Activated CD4-positive, alpha-beta T cell treated with anti-CD3 and anti-CD28 coated beads, Interleukin-2, amount 50 U/mL, for 24 hours (primary cell): ENCODE measurements at places on chromosomes 6 and 20.

DNA sequence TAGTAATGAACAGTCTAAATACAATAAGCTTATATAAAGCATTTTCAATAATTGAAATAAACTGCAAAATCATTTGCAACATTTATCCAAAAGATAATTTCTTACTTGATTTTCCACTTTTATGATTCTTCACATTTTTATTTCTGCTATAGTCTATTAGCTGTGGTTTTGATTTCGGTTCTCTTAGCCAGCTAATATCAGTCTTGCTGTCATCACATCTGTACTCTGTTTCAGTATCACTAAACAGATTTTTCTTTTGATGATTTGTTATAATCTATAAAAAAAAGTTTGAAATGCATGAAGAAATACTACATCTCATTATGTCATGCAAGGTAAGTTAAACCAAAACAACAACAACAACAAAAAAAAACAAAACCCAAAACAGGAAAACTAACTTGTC, 53.2 kb downstream of the SYCP2 start:
- DNase-seq = no peak

- no peak for DNase-seq
Measured at GRCh38 chr6:150687508-150687907, 87.8 kb downstream of the PLEKHG1 start.

DNA sequence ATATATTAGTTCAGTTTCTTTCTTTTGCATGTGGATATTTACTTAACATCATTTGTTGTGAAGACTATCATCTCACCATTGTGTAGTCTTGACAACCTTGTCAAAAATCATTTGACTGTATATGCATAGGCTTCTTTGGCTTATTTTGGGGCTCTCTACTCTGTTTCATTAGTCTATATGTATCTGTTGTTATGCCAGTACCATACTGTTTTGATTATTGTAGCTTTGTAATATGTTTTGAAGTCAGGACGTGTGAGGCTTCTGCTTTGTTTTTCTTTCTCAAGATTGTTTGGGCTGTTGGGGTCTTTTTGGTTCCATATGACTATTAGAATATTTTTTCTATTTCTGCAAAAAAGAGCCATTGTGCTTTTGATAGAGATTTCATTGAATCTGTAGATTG, 288.2 kb upstream of the RNF217 start:
- DNase-seq = no peak

GRCh38 chr6:96391776-96392360, 129.7 kb upstream of the UFL1 start:
- no peak for DNase-seq

DNA sequence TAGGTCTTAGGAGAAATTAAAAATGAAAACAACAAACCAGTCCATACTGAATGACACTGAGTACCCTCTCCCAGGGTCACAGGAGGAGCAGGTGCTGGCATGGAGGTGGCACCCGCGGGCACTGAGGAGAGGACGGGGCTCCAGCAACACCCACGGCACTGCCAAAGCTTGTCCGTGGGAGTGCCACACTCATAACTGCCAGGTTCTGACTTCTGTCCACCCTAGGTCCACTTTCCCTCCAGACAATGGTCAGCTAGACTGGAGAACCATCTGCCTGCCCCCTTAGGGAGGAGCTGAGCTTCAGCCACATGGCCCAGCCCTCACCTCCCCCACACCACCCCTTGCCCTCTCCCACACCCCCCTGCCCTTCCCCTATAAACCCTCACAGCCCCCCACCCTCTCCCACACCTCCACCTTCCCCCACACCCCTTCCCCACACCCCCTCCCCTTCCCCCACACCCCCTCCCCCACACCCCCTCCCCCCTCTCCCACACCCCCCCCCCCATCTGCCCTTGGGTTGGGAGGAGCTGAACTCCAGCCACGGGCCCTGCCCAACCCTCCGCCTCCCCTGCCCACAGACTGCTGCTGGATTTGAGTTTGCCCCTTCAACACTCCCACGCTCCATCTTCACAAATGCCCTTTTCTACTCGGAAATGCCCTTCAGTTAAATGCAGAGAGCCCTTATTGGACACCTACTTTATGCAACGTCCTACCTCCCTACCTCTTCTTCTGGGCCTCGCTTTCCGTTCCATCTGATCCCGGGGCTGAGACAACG, 129.6 kb downstream of the TAF4 start:
- DNase-seq = no peak

DNA sequence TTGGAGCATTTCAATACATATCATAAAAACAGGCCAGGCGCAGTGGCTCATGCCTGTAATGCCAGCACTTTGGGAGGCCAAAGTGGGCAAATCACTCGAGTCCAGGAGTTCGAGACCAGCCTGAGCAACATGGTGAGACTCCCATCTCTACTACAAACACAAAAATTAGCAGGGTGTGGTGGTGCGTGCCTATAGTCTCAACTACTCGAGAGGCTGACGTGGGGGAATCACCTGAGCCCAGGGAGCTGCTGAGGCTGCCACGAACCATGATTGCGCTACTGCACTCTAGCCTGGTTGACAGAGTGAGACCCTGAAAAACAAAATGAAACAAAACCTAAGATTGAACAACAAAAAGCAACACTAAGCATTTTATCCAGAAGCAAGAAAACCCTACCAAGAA, 47.2 kb downstream of the BACH2 start:
- DNase-seq = peak; percentile 13

GRCh38 chr6:52984247-52984646, 10.8 kb downstream of the GSTA4 start:
- DNase-seq = peak; percentile 28

- DNase-seq = no peak
Measured at GRCh38 chr6:113909224-113909856, 52.2 kb downstream of the MARCKS start.

- peak; percentile 81 for DNase-seq
Measured at GRCh38 chr6:27157459-27158315, 89.8 kb upstream of the PRSS16 start.

GRCh38 chr20:58392286-58392685, 3.3 kb downstream of the VAPB start:
- DNase-seq = no peak

GRCh38 chr6:72781624-72782023, 159.8 kb downstream of the KCNQ5 start:
- DNase-seq = no peak

GRCh38 chr6:30955367-30956042, 14.7 kb downstream of the MUCL3 start:
- DNase-seq = peak; percentile 79

DNA sequence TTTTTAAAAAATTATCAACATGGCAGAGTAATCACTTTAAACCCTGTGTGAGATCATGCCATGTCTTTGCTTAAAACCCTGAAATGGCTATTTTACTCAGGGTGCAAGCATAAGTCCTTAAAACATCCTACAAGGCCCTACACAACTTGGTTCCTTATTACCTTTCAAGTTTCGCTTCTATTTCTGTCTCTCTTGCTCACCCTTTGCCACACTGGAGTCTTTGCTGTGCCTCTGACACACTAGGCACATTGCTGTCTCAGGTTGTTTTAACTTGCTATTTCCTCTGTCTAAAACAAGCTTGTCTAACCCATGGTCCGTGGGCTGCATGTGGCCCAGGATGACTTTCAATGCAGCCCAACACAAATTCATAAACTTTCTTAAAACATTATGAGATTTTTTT, 55.6 kb downstream of the KIAA0408 start:
- no peak for DNase-seq

- DNase-seq = no peak
Measured at GRCh38 chr20:48298851-48299484, 513.7 kb upstream of the SULF2 start.

DNA sequence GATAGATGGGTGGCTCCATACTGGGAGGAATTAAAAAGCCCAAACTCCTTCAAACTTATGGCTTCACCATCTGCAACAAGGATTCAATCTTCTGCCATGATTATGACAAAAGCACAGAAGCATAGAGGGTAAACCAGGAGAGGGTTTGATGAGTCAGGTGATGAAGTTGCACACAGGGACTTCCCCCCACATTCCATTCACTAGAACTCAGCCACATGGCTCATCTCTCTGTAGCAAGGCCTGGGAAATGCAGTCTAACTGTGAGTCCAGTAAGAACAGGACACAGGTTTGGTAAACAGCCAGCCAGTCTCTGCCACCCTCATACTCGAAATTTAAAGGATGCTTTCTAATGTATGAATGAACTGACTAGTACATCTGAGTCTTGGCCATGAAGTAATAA, 142.9 kb downstream of the HIVEP2 start:
- peak; percentile 62 for DNase-seq

GRCh38 chr20:58577139-58577806, 62.1 kb upstream of the APCDD1L start:
- no peak for DNase-seq

DNA sequence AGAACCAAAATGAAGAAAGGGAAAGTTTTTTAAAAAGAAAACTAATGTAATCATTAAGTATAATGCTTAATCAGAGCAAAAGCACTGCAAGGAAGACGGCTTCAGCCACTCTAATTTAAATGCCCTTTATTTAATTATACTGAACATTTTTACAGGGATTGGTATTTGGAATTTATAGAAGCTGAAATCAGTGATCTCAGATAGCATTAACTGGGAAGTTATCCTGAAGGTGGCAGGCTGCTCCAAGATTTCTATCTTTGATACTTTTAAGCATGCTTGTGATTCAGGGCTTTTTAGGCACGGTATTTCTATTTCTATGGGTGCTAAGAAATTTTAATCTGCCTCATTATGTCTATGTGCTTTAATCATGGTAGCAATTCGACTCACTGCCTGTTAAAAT, 1.3 kb upstream of the NDUFAF4 start:
- DNase-seq = no peak

DNA sequence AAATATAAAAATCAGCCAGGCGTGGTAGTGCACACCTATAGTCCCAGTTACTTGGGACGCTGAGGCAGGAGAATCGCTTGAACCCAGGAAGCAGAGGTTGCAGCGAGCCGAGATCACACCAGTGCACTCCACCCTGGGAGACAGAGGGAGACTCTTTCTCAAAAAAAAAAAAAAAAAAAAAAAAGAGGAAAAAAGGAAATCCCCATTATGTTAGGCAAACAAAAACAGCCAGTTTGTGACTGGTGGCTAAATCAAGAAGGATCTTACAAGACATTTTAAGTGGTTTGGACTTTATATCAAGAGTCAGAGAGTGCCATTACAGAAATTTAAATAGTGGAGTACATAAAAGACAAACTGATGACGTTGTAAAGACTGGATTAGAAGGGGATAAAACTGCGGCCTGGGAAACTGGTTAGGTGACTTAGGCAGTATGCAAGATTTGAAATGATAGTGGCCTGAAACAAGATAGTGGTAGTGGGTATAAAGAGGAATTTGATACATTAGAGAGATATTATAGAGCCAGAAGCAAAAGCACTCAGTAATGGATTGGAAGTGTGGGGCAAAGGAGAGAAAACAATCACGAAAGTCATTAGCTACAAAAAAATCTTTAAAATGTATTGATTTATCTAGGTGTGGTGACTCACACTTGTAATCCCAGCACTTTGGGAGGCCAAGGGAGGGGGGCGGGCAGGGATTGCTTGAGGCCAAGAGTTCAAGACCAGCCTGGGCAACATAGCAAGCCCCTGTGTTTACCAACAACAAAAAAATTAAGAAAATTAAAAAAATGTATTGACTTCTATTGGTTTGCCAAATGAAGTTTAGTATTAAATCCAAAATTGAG, 1.7 kb upstream of the MYO6 start:
- no peak for DNase-seq

DNA sequence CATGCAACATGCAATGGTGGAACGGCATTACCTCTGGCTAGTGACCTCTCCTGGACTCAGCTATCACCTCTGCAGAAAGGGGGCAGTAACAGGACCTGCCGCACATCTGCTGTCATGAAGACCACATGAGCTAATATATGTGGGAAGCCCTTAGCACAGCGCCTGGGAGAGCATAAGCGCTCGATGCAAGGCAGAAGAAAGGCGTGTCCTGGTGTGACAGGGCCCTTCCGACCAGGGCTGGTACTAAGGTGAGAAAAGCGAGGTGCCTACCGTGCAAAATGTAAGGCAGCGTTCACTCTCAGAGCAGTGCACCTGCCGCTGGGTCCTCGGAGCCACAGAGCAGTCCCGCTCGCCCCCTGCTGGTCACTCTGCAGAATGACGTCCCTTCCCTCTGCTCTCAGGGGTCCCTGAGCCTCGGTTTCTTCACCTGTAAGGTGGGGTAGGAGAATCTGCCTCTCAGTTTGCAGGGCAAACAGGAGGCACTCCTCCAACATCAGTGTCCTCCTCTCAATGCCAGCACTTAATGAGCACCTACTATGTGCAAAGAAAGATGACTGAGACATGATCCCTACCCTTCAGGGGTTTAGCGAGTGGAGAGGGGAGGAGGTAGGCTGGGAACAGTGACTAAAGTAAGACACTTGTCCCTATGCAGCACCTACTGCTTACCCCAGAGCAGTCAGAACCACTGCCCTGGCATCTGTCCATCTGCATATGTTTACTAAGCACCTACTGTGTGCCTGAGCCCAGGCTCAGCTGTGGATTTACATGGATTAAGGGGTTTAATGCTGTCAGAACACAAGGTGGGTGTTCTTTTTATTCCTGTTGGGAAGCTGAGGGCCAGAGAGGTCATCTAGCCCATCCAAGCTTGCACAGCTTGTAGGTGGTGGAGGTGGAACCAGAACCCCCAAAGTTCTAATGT, 41.1 kb upstream of the PTGIS start:
- peak; percentile 61 for DNase-seq
